ENCODE measurements at places on chromosomes 6 and 20.

- DNase-seq = no peak
Observed at GRCh38 chr20:53390770-53391169, 202.9 kb downstream of the ZNF217 start.

- DNase-seq = no peak
Observed at GRCh38 chr6:112457886-112458285, 110.8 kb downstream of the RFPL4B start.

DNA sequence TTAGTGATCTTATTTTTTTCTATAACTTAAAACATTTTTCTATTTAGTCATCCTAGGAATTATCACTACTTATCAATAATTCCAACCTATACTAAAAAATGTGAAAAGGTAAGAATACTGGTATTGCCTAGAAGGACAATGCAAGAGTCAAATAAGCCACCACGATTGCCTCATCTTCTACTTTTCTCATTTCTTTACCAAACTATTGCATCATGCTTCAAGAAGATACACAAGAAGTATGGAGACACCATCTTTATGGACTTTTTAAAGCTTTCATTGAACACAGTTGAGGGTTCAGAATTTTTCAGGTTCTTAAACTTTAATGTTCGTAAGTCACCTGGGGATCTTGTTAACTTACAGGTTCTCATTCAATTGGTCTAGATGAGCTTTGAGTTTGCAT is 25.9 kb downstream of the ELOVL2 start:
- DNase-seq = no peak

DNA sequence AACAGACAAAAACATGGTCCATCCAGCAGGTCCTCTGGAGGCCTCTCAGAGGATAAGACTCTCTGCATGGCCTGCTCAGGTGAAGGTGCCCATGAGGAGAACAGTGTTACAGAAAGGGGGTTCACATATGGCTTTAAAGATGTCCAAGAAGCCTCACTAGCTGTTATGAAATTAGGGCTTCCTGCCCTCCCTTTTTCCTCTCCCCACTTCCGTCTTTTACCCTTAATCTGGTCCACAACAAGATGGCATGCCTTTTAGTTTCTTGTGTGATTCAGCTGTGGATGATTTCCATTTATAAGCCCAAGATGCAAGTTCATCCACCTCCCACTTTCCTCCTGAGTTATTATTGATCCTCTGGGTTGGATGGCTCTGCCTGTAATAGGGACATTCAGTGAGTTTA is 14.0 kb downstream of the GCNT2 start:
- DNase-seq = no peak

DNA sequence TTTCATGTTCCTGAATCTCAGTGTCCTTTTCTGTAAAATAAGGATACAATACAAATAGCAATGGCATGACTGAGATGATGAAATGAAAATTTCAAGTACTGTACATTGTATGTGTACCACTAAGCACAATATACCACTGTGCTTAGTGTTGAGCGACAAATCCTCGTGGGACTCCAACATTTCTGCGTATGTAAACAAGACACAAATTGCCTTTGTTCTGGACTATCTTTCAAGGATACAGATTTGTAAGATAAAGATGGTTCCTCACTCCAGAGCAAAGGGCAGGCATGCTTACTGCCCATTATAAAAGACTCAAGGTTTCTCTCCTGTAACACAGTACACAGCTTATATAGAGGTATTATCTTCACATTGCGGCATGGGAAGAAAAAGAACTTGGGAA is 6.0 kb downstream of the RARS2 start:
- DNase-seq = no peak

DNA sequence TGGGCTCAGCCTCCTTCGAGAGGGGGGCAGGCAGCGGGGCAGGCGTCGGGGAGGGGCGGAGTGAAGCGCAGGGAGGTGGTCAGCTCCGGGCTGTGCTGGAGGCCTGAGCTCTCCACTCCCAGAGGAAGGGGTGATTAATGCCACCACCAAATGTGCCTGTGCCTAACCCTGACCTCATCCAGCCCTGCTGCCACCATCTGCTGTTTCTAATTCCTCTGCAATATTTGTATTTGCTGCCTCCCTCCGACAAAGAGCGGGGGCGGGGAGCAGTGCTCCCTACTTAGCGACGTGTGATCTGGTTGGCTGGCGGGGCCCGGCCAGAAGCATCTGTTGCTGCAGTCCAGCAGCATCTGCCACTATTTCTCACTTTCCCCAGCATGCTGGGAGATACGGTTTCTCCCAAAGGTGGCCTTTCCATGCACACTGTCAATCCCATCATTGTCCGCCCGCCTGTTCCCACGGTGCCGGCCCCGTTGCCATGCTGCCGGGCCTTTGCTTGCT is 47.0 kb downstream of the DLL1 start:
- no peak for DNase-seq

- DNase-seq = no peak
Observed at GRCh38 chr20:61629602-61630390, 377.7 kb downstream of the CDH4 start.

GRCh38 chr6:15090145-15090579 is 155.7 kb upstream of the JARID2 start:
- DNase-seq = no peak

DNA sequence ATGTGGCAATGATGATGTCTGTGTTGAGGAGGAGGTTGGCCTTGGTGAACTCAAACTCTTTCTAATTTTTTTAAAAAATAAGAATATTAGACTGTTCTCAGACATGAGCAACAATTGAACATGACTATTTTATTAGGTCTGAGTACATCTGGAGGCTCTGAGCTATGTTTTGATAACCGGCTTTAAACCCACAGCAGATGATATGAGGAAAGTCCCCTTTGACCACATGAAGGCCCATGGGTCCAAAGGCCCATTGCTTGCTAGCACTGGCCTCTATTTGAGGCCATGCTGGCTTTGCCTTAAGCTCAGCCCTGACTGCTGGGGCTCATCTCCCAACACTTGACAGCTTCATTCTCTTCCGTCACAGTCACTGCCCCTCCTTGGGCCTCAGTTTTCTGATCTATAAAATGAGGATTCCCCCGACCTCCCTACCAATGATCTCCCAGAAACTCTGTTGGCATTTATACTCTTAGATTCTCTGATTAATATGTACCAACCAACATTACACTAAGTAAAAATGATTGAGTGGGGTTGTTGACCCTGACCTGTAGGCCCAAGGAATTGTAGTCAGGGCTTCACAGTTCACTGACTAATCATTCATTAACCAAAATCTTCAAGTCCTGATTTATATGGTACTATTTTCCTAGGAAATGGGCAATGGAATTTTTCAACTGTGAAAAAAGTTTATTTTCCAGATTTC is 23.9 kb upstream of the TINAG start:
- DNase-seq = no peak

DNA sequence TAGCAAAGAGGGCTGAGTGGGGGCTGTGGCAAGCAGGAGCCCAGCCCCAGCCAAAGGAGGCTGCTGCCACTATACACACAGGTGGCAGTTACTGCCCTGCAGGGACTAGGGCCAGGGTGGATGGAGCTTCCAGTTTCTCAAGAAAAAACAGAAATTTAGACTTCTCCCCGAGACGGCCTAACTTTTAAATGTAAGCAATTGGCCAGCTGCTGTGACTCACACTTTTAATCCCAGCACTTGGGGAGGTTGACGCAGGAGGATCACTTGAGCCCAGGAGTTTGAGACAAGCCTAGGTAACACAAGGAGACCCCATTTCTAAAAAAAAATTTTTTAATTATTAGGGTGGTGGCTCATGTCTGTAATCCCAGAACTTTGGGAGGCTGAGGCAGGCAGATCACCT is 98.2 kb upstream of the NFATC2 start:
- DNase-seq = no peak

GRCh38 chr6:85551264-85551663 is 42.4 kb downstream of the SNX14 start:
- no peak for DNase-seq

- DNase-seq = no peak
Observed at GRCh38 chr6:170371080-170371479, 64.5 kb downstream of the FAM120B start.

- DNase-seq = no peak
Observed at GRCh38 chr6:111338843-111339242, 144.2 kb downstream of the REV3L start.

GRCh38 chr6:159620947-159621346 is 72.1 kb downstream of the SOD2 start:
- no peak for DNase-seq

GRCh38 chr20:47448429-47448828 is 53.3 kb upstream of the NCOA3 start:
- no peak for DNase-seq

DNA sequence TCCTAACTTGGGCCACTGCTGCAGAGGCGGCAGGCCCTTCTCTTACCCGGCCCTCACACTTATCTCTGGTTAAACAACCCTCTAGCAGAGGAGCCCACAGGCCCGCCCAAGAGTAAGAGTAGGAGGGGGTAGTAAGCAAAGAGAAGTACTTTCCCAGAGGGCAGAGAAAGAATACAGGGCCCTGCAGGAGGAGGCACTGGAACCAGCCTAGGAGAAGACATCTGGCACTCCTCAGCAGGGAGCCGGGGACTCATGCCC is 10.1 kb downstream of the MTCH1 start:
- DNase-seq = no peak

DNA sequence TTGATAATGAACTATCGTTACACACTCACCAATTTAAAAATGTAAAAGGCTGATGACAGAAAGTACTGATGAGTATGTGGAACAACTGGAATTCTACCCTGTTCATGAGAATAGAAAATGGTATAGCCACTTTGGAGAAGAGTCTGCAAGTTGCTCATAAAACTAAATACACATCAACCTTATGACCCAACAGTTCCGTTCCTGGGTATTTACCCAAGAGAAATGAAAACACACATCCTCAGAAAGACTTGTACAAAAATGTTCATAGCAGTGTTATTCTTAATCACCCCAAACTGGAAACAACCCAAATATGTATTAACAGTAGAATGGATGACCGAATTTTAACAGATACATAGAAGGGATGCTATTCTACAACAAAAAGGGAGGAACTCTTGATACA is 145.7 kb upstream of the LRFN2 start:
- no peak for DNase-seq

DNA sequence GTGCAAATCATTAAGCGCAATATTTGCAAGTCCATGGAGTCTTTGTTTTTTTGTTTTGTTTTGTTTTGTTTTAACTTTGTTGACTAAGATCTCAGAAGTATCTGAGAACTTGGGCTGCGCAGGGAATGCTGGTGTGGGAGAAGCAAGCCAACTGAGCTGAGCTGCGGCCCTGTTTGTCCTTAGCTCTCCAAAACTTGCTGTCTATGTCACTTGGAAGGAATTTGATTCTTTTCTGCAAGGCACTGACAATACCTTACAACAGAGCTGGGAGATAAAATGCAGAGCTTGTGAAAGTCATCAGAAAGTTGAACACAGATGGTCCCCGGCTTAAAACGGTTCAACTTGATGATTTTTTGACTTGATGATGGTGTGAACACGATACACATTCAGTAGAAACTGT is 5.4 kb downstream of the SLC22A23 start:
- DNase-seq = no peak

DNA sequence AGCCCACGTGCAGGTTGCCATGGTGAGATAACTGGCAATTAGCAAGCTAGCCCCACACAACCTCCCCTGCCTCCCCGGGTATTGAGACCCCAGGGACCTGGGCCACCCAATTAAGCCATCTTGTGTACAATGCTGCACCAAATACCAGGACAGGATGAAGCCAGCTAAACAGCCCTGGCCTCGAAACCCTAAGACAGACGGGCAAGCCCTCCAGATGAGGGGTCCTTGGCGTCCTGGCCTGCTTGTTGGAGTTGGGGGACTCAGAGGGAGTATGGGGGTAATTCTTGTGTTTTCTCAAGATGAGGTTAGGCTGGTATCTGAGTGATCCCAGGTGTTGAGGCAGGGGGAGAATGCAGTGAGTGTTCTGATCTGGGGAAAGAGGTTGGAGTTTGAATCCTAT is 8.8 kb upstream of the MAPRE1 start:
- no peak for DNase-seq

DNA sequence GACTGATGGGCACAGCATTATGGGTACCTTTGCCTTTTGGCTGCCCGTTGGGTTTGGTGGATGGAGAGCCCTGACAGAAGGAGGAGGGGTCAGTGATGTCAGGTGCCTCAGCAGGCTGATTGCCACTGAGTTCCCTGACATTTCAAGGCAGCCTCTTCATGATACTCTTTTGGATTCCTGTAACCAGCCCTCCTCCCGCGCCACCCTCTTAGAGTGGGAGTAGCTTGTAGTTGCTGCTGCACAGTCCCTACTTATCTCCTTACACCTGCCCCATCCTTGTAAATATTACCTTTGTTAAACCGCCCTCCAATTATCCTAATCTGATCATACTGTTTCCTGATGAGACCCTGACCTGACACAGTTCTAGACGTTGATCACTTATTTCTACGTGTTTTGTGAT is 140.0 kb downstream of the CFAP61 start:
- DNase-seq = no peak

GRCh38 chr20:48656661-48657211 is 171.1 kb downstream of the PREX1 start:
- DNase-seq = no peak

- DNase-seq = no peak
Observed at GRCh38 chr6:46507426-46507825, 16.2 kb upstream of the RCAN2 start.

GRCh38 chr6:6379573-6379972 is 59.1 kb upstream of the F13A1 start:
- no peak for DNase-seq

- DNase-seq = no peak
Observed at GRCh38 chr6:87139236-87139635, 16.1 kb upstream of the ZNF292 start.

GRCh38 chr6:48429021-48429420 is 318.0 kb upstream of the PTCHD4 start:
- DNase-seq = no peak

- no peak for DNase-seq
Observed at GRCh38 chr6:116078945-116079344, 18.3 kb upstream of the FRK start.

GRCh38 chr6:116881236-116881635 is 4.2 kb downstream of the RFX6 start:
- no peak for DNase-seq

DNA sequence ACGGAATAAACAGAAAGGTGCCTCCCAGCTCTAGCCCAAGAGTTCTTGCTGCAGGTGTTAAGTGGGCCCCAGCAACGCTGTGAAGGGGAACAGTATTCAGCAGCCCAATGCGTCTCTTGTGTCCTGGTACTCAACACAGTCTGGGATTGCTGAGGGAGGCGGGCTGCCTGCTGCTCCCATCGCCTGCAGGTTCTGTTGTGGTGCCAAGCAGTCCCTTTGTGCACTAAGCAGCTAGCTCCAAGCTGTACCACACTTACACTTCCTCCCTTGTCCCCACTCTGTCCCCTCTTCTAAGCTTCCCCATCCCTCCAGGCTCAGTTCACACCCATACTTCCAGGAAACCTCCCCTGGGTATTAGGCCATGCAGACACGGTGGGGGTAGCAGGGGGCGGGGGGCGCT is 92.7 kb downstream of the AGPAT4 start:
- no peak for DNase-seq

Measured in stimulated activated naive CD4-positive, alpha-beta T cell treated with Interleukin-2 at 50 U/mL for 16 hours (primary cell).